CD14-positive monocyte (primary cell): ENCODE measurements at places on chromosomes 13 and 19. TPM values are rescaled to one million over a fixed set of nuclear protein-coding genes. Genes with fewer than 3 reads are reported as not detected.

ZNF66 gene
- 0.95 TPM for polyA plus RNA-seq

- peaks cover 35% of the 10 kb centered on the region for H3K4me1 ChIP-seq
- peak; percentile 92 for DNase-seq
- peaks cover 28% of the 10 kb centered on the region for H3K36me3 ChIP-seq
- H3K4me3 ChIP-seq = peak overlapping the region; percentile 27
- no peaks in the 10 kb centered on the region for H3K27me3 ChIP-seq
- H3K27ac ChIP-seq = peak overlapping the region; percentile 90
Observed at GRCh38 chr13:113616281-113616906, 31.8 kb downstream of the TFDP1 start.

GRCh38 chr19:38877781-38878574 lies at the start of gene RINL:
Gene RINL, minus strand, starts transcription at chr19:38878275. Its CDS starts 1,533 bp downstream, at chr19:38876742.
- peaks cover 27% of the 10 kb centered on the region for H3K36me3 ChIP-seq
- no peaks in the 10 kb centered on the region for H3K27me3 ChIP-seq
- peak; percentile 58 for DNase-seq
- peak within 1 kb of the TSS; percentile 57 for H3K27ac ChIP-seq
- H3K4me1 ChIP-seq = peaks cover 19% of the 10 kb centered on the region

LILRB2 gene
- 574 and 814 TPM in 2 replicates for polyA plus RNA-seq

GRCh38 chr13:109255141-109255856 lies 531.1 kb downstream of the IRS2 start:
- H3K27ac ChIP-seq = no peak overlapping the region
- H3K4me3 ChIP-seq = no peak overlapping the region
- H3K27me3 ChIP-seq = peaks cover 2% of the 10 kb centered on the region
- no peaks in the 10 kb centered on the region for H3K4me1 ChIP-seq
- H3K36me3 ChIP-seq = no peaks in the 10 kb centered on the region

DNA sequence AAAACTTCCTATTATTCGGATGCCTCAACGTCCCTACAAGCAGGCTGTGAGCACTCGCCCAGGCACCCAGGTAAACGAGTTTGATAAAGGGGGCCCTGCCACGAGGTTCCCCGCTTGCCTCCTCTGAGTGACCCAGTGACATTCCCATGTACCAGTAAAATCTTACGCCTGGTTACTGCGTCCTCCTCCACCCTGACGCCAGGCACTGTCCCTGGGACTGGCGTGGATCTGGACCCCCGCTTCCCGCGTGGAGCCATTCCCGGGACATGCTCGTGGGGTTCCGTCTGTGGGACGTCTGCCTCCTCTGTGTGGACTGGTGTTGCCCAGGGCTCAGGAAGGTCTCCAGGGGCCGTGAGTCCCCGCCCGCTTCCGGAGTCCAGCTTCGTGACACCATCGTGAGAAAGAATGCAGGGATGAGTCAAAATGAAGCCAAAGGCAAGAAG lies 407 bp upstream of the ZNF550 start:
- no peak for DNase-seq
- H3K4me1 ChIP-seq = peaks cover 16% of the 10 kb centered on the region
- H3K27ac ChIP-seq = no peak overlapping the region
- H3K36me3 ChIP-seq = peaks cover 15% of the 10 kb centered on the region
- peak overlapping the region; percentile 89 for H3K4me3 ChIP-seq

PLPP2 gene
- not detected for polyA plus RNA-seq

WDR88 gene
- polyA plus RNA-seq = not detected
